ENCODE measurements at places on chromosomes 3 and 15.

DNA sequence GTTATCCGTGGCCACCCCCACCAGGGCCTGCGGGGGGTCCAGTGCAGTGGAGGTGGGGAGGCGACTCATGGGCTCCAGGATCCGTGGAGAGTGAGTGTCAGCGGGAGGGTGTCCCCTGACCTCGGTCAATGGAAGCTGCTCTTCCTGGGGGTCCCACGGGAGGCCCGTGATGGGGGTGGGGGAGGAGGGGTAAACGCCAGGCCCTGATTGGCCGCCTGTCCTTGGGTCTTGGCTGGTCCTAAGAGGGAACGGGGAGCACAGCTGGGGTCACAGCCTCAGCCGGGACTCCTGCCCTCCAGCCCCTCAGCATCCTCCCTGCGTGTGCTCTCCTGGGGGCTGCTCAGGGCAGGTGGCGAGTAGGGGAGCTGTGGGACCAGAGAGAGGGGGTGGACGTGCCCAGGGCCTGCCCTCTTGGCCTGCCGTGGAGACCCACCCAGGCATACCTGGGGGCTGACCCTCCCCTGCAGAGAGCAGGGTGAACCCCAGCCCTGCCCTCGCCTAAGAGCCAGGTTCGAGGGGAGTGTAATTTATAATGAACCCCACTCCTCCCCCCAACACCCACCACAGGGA lies 184.6 kb downstream of the GOLGA6L6 start:
- DNase-seq: no peak

DNA sequence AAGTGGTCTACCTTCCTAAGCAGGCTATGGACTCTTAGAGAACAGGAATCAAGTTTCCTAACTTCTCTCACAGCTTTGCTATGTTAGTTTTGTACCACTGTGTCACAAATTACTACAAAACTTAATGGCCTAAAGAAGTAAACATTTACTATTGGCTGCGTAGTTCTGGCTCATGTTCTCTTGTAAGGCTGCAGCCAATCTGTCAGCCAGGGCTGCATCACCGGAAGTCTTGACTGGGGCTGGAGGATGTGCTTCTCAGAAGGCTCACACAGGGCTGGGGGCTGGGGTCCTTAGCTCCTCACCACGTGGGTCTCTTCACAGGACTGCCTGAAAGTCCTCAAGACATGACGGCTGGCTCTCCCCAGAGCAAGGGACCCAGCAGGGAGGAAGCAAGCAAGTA lies 15.5 kb downstream of the STIMATE start:
- DNase-seq: no peak

DNA sequence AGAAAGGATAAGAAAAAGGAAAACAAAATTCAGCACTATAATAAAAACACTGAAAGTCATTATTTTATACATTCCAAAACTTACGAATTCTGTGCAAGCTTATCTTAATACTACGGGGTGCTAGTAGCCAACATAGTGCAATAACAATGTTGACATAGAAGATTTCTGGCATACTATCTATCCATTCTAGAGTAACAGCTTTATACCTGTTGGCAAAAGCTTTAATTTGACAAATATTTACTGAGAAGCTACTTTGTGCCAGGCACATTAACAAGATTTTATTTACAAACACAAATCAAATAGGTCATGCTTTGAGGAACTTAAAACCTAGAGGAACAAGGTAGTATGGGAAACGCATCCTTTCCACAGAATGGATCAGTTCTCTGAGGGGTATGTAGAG lies 1.1 kb downstream of the ACKR4 start:
- no peak for DNase-seq

DNA sequence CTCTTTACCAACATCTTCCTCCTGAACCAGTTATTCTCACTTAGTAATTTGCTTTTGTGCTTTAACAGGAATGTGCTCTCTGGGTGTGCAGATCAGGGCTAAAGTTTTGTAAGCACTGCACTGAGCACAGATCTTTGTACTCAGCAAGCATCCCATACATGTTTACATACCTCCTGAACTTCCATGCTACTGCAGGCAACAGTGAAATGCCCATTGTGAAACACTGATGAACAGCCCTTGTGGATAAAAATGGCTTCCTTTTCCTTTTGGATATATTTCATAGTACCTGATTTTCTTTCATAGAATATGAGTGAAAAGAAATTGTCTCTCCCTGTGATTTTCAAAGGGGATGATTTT lies 855.9 kb downstream of the MCTP2 start:
- DNase-seq: no peak

GRCh38 chr3:46882377-46883053 lies 5.0 kb downstream of the PTH1R start:
- no peak for DNase-seq

DNA sequence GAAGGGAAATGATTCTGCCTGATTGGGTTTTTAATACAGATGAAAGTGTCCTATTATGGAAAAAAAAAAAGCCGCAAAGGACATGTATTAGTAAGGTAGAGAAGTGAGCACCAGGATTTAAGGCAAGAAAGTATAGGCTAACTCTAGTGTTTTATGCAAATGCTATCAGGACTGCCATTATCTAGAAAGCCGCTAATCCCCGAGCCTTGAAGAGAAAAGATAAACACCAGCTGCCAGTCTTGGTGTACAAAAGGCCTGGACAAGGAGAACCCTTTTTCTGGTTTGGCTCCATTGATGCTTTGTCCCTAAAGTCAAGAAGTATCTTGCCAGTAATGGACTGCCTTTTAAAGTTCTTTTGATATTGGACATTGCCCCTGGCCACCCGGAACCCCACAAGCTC lies 8.6 kb upstream of the TRIM59 start:
- DNase-seq: no peak

DNA sequence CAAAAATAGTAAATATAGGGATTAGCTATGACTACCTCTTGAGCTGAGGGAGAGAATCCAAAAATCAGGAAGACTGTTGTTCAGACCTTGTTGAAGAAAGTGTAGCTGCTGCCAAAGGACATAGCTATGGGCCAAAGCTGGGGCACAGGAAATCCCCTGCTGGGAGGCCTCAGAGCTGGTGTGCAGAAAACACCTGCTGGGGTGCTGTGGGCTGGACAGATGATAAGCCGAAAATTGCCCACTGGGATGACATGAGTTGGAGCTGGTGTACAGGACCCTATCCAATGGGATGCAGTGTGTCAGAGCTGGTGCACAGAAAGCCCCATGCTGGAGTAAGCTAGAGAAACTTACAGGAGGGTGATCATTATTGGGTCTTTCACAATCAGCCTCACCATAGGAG lies 121.9 kb downstream of the NEO1 start:
- DNase-seq: no peak

GRCh38 chr15:92189166-92189565 lies 204.5 kb upstream of the ST8SIA2 start:
- DNase-seq: no peak

- DNase-seq: no peak
Measured at GRCh38 chr15:35522061-35522460, 23.9 kb downstream of the DPH6 start.

GRCh38 chr15:47812470-47812999 lies 95.2 kb downstream of the SEMA6D start:
- no peak for DNase-seq

DNA sequence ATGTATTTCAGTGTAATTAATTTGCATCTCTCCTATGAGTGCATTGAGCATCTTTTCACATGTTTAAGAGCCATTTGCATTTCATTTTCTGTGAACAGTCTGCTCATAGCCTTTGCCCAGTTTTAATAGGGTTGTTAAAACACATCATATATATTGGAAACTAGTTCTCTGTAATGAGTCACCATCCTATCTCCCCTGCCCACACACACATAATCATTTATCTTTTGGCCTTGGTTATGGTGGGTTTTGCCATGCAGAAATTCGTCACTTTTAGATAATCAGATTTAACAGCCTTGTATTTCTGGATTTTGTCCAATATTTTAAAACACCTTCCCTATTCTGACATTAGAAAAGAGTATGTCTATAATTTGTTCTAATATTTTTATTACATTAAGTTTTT lies 11.9 kb upstream of the CHRM5 start:
- DNase-seq: no peak

- no peak for DNase-seq
Measured at GRCh38 chr3:153215966-153216365, 53.9 kb downstream of the RAP2B start.

DNA sequence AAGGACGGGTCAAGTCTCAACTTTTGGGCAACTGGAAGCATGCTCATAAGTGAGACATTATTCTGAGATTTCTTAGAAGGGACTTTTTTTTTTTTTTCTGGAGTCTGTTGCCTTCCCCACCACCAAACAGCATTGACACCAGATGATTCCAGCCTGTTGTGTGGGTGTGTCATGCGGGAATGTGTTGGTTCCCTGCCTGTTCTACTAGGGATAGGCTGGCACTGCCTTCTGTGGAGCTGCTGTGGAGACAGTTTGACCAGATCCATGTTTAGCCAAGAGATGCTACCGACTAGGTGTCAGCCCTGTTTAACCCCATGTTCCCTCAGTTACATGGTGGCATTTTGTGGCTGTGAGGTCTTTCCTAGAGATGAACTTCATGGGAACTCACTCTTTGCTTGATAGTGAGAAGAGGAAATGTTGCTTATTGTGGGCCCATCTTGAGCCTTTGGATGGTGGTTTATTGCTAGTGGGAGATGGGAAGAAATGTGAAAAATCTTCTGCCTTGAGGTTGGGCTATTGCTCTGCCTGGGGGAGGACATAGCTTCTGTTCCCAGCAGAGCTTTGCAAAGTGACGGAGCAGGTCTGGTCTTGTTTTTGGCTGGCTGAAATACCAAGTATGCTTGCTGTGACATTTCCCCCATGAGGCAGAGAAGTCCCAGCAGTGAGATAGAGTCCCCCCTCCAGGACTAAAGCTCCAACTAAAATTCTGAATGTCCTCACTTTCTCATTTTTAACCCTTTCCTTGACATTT lies 31.3 kb downstream of the TRAK1 start:
- DNase-seq: no peak

DNA sequence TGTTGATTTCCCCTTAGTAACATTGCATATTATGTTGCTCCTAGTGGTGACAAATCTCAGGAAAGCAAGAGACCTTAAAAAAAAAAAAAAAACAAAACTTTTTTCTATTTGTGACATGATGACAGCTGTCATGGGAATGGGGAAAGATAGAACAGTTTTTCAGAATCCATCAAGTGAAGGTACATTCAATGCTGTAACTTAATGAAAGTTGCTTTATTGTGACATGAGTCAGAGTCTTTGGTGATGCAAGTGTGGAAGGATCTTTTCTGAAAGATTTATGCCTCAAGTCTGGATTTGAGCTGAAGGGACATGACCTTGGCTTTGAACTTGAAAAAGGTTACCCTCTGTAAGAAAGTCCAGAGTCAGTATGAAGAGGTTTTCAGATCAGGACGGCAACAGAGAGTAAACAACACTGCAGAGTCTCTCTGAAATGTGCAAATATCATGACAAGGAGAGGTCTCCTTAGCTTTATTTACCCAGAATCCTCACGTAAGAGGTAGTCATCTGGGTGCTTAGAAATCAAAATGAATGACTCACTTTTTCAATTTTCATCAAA lies 424.7 kb downstream of the CNTN4 start:
- no peak for DNase-seq
